ENCODE measurements at places on chromosomes 1 and 21. TPM values are rescaled to one million over a fixed set of nuclear protein-coding genes. Genes with fewer than 3 reads are reported as not detected.

Gene TCHH
- 0.05 TPM for total RNA-seq

Gene FAM151A
- total RNA-seq, result not detected

DNA sequence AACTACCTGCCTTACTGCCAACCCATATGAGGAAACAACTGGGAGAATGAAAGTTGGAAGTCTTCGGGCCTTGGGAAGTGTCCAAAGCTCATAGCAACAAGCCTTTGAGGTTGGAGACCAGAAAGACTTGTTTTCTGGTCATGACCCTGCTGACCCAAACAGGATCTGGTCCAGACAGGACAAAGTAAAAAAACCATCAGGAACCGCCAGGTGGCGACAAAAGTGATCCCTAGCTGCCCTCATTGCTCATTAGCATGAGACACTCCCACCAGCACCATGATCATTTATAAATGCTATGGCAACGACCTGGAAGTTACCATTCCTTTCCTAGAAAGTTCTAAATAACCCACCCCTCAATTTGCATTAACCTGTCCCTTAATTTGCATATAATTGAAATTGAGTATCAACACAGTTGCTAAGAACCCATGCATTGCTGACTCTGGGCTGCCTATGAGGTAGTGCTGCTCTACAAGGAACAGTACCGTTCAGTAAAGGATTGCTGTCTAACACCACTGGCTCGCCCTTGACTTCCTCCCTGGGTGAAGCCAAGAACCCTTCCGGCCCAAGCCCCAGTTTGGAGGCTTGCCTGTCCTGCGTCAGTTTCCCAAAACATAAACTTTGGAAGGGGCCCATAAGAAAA, 89.0 kb downstream of the URB2 start:
- H3K27me3 ChIP-seq, result peaks cover 3% of the 10 kb centered on the region
- no peaks in the 10 kb centered on the region for H3K36me3 ChIP-seq
- peak; percentile 60 for DNase-seq
- no peak overlapping the region for H3K27ac ChIP-seq

GRCh38 chr1:180925471-180926051, 12.9 kb downstream of the KIAA1614 start:
- no peaks in the 10 kb centered on the region for H3K27me3 ChIP-seq
- H3K4me1 ChIP-seq, result no peaks in the 10 kb centered on the region
- H3K36me3 ChIP-seq, result no peaks in the 10 kb centered on the region

DNA sequence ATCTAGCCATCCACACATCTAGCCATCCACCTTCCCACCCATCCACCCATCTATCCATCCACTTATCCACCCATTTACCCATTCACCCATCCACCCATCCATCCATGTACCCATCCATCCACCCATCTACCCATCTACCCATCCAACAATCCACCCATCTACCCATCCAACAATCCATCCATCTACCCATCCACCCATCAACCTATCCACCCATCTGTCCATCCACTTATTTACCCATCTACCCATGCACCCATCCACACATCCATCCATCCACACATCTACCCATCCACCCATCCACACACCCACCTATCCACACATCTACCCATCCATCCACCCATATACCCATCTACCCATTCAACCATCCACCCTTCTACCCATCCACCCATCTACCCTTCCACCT, 238.4 kb downstream of the DYRK1A start:
- DNase-seq, result no peak
- H3K4me1 ChIP-seq, result no peaks in the 10 kb centered on the region

DNA sequence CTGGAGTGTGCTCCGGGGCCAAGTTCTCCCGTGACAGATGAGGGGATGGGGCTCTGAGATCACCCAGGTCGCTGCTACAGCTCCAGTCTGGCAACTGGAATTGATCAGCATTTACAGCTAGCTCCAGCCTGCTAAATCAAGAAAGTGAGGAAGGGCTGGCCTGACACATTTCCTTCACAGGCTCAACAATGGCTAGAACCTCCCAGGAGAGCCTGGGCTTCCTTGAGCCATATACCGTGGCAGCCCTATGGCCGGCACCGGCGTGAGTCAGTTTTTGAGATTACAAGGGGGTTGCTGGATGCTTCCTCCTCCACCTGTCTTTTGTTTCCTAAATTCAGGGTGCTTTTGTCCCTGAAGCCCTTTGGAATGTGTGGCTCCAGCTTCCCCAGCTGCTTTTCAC, 104.2 kb downstream of the ETS2 start:
- H3K36me3 ChIP-seq, result no peaks in the 10 kb centered on the region
- no peak overlapping the region for H3K4me3 ChIP-seq
- peaks cover 2% of the 10 kb centered on the region for H3K27me3 ChIP-seq
- no peak for DNase-seq
- H3K27ac ChIP-seq, result no peak overlapping the region

- H3K27ac ChIP-seq, result no peak overlapping the region
- no peaks in the 10 kb centered on the region for H3K27me3 ChIP-seq
- H3K4me3 ChIP-seq, result no peak overlapping the region
- no peak for DNase-seq
- no peaks in the 10 kb centered on the region for H3K36me3 ChIP-seq
Measured at GRCh38 chr1:51697166-51697565, 80.3 kb downstream of the OSBPL9 start.

- H3K27me3 ChIP-seq, result peaks cover 14% of the 10 kb centered on the region
- H3K4me1 ChIP-seq, result peaks cover 6% of the 10 kb centered on the region
- no peak for DNase-seq
- no peak overlapping the region for H3K4me3 ChIP-seq
Measured at GRCh38 chr1:1352786-1353388, 3.7 kb upstream of the DVL1 start.

DNA sequence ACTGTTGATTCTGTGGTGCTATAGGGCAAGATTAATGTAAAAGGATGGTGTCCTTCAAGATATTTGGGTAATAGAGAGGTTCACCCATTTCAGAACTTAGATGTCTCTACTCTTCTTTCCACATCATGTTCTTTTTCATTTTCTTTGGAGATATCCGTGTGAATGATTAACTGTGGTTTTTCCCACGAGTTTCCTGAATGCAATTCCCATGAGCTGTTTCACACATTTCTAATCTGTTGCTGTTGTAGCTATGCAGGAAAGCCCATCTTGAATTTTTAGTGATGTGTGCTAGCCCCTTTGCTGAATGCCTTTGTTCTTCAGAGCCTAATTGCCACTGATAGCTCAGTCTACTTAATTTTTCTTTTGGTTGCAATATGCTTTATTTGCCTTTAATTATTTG, 27.6 kb downstream of the SNX27 start:
- DNase-seq, result no peak
- H3K4me3 ChIP-seq, result no peak overlapping the region
- H3K27me3 ChIP-seq, result no peaks in the 10 kb centered on the region
- H3K4me1 ChIP-seq, result peaks cover 12% of the 10 kb centered on the region
- H3K27ac ChIP-seq, result no peak overlapping the region

- no peak overlapping the region for H3K4me3 ChIP-seq
- peaks cover 8% of the 10 kb centered on the region for H3K4me1 ChIP-seq
- H3K27ac ChIP-seq, result peak overlapping the region; percentile 29
- peak; percentile 88 for DNase-seq
Measured at GRCh38 chr1:220733086-220733601, 15.0 kb upstream of the MTARC2 start.

DNA sequence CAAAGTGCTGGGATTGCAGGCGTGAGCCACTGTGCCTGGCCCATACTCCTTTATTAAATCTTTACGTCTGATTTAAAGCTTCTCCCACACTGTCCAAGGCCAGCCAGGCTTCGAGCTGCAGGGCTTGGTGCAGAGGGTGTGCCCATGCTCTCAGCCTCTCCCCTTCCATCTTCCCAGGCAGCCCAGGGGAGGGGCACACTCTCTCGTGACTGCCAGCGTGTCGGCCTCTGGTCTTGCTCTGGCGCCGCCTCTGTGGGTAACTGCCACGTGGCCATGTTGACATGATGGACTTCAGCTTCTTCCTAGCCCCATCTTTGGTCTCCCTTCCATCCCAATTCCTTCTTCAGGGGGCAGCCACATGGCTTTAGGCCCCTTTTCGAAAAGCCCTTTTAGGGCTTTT, 4.7 kb downstream of the GPR137B start:
- peaks cover 1% of the 10 kb centered on the region for H3K36me3 ChIP-seq
- DNase-seq, result no peak
- H3K4me1 ChIP-seq, result peaks cover 15% of the 10 kb centered on the region
- H3K4me3 ChIP-seq, result no peak overlapping the region
